ENCODE measurements at places on chromosomes 7 and 10.

GRCh38 chr10:20922451-20922850, 25.3 kb upstream of the NEBL start:
- no peak for DNase-seq

GRCh38 chr7:2717293-2718261, 29.6 kb downstream of the AMZ1 start:
- DNase-seq = no peak

DNA sequence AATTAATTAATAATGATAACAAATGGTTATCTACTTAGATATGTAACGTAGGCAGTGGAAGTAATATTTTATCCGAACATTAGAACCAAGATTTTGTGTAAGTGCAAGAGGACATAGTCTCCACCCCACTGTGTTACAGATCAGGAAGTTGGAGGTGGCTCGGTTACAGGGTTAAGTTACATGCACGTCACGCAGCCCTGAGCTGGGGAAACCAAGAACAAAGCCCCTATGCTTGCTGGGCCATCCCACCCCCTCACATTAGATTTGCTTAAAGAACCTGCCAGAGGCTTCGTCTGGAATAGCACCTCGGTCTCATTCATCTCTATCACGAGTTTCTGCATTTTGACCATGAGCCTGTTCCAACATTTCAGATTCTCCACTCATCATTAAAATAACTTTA, 214.1 kb downstream of the ADARB2 start:
- no peak for DNase-seq

DNA sequence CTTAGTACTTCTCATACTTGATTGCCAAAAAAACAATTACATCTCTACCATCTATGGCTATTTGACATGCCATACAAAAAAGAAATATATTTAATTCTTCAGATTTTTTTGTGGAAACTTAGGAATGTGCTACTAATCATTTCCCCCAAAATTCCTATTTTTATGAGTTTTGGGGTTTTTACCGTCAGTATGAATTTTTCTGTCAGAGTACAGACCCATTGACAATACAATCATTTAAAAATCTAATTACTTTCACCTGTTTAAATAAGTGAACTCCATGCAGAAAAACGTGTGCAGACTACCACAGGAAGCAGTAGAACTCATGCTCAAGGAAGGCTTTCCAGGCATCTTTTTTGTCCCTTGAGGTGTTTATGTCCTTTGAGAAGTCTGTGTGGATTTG, 48.8 kb upstream of the FOXP2 start:
- no peak for DNase-seq

DNA sequence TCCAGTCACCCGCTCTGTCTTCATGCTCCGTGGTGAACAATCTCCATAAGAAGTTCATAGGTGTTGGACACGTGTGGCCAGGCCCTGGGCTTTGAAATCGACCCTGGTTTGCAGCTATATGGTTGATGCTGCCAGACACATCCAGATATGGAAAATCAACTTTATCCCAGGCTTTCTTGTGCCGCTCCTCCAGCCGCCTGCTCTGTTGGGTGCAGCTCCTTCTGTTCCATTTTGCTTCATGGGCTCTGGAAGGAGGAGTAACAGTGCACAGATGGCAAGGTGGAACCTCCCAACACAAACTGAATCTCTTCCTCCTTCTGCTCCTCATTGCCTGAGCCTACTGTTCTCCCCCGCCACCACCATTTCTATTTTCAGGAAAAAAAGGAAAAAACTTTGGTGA, 44.7 kb downstream of the THNSL1 start:
- DNase-seq = no peak

DNA sequence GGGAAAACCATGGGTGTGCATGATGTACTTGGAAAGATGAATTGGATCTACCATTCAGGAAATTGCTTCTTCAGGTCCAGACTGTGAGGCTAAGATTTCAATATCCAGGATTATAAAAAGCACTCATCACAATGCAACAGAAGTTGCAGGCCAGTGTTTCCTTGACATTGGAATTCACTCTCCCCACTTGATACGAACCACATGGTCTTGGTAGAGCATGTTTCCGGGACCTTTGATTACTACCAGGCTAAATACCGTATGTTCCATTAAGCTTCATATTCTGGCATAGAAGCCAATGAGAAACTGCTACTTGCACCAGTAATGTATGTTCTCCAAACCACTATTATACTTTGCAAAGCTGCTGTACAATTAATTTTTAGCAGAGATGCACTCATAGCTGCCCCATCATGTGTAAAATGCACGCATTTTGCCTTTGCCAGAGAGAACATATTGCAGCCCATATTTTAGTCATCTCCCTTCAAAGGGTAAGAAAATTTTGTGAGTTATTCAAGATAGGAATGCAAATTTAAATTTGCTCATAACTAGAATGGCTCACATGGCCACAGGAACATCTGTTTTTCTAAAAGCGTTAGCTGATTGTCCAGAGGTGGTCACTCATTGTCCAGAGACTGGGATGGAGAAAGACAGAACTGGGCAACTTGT, 8.1 kb downstream of the FRMD4A start:
- no peak for DNase-seq

DNA sequence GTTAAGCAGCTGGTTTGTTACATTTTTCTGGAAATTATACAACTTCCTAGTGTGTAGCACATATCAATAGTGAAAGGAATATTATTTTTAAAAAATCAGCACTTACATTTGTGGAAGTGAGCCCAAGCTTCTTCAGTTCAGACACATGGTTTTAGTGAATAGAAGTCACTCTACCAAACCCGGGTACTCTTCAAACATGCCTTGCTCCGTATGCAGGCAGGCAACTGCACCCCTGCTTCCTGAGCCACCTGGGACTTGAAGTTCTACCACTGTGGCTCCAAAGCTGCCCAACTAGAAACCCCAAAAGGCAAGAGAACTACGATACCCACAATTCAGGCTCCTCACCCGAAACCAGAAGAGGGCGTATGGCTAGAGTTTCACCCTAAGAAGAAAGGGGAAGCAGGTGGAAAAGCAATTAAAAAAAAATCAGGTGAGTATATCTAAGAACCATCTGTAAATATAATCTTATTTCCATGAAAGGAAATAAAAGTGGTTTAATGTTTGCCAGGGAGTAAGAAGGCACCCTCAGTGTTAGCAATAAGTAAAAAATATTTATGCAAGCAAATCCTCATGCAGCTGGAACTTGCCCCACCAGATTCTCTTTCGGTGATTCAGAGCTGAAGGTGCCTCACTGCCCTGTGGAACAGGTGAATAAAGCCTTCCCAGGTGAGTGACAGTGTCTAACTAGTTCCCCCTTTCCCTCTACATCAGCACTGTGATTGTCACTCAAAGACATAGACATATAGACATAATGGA, at the start of gene MACC1:
Gene MACC1, minus strand, starts transcription at position 192 of the 756 bp plus-strand sequence. CDS start 55,522 bp downstream, outside the sequence.
- no peak for DNase-seq

DNA sequence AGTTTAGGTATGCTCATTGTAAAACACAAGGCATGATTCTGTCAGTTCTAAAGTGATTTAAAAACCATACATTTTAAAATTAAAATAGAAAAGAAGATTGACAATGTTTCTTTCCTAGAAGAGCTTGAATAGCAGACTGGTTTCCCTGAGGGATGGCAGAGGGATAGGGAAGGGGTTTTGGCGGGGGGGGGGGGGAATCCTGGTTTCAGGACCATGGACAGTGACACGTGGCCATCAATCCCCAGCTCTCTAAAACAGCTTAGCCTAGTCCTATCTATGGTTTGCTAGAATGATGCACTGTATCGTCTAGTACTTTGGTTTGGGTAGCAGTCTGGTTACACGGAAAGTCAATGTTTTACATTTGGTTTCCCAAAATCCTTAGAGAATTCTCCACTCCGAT, 88.7 kb downstream of the PHYHIPL start:
- no peak for DNase-seq

DNA sequence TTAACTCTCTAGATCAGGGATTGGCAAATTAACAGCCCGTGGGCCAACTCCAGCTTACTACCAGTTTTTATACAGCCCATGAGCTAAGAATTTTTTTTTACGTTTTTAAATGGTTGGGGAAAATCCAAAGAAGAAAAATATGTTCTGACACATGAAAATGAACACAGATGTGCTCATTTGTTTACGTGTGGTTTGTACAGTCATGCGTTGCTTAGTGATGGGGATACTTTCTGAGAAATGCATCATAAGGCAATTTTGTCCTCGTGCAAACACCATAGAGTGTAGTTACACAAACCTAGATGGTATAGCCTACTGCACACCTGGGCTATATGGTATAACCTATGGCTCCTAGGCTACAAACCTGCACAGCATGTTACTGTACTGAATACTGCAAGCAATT, 8.3 kb upstream of the SMKR1 start:
- DNase-seq = no peak

- no peak for DNase-seq
Measured at GRCh38 chr7:4739528-4739992, 35.9 kb upstream of the AP5Z1 start.

GRCh38 chr10:59018977-59019376, 157.5 kb upstream of the PHYHIPL start:
- DNase-seq = no peak

DNA sequence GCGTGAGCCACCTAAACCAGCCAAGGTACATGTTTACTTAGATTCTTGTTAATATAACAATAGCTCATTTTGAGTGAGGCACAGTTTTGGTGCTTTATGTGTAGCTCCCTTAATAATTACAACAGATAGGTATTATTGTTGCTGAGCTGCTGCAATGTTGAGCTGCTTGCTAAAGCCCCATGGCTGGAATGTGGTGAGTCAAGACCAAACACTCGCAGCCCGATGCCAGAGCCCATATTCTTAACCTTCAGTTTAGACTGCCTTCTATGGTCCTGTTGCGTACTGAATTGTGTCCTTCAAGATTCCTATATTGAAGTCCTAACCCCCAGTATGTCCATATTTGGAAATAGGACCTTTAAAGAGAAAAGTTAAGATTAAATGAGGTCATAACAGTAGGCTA, 407.1 kb downstream of the NEBL start:
- DNase-seq = no peak

DNA sequence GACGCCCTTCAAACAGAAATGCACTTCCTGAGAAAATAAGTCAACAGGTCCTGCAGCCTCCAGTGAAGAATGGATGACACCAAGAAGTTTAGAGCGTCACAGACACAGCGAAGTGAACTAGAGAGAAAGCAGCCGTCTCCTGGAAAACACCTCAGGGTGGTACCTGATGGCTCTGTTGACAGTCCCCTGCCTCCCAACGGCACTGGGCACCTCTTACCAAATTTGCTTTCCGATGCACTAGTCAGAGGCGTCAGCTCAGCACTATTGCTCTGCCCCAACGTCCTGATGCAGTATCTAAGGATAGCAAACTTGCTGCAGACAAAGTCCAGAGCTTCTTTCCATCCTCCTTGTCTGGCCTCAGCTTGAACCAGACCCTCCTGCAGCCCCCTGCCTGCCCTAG, 38.3 kb downstream of the SFMBT2 start:
- no peak for DNase-seq

GRCh38 chr10:21675157-21675796, 141.2 kb downstream of the MLLT10 start:
- DNase-seq = no peak

- DNase-seq = no peak
Measured at GRCh38 chr7:142964502-142965246, 2.5 kb upstream of the KEL start.

GRCh38 chr10:94052866-94053791, 59.4 kb downstream of the PLCE1 start:
- DNase-seq = no peak

DNA sequence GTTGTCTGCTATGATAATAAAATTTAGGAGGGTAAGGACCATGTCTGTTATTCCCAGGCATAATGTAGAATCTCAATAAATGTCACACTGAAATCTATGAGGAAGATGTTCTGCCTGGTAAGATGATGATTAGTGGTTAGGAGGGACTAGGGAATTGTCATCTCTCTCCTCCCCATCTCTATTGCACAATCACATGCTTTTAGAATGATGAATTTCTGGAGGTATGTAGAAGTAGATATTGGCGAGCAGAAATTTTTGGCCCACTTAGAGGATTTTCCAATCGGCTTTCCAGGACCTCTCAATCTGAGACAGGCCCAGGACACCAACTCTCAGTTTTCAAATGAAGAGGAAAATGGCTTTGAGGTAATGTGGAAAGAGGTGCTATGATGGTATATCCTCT, 2.0 kb upstream of the PITX3 start:
- DNase-seq = no peak

GRCh38 chr7:31487476-31487875, 26.4 kb upstream of the ITPRID1 start:
- no peak for DNase-seq

GRCh38 chr7:2757361-2757903, 69.4 kb downstream of the AMZ1 start:
- peak; percentile 52 for DNase-seq

DNA sequence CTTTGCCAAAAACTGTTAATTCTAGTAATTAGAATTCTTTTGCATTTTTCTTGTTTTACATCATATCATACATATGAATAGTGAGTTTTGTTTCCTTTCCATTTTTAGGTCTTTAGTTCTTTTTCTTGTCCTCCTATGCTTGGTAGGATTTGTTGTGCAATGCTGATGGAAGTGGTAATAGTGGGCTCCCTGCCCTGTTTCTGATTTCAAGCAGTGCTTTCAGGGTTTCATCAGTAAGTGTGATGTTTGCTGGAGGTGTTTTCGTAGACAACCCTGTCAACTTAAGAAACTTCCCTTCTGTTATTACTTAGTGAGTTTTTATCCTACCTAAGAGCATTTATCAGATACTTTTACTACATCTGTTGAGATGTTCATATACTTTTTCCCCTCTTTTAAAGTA, 50.5 kb downstream of the CSGALNACT2 start:
- no peak for DNase-seq

DNA sequence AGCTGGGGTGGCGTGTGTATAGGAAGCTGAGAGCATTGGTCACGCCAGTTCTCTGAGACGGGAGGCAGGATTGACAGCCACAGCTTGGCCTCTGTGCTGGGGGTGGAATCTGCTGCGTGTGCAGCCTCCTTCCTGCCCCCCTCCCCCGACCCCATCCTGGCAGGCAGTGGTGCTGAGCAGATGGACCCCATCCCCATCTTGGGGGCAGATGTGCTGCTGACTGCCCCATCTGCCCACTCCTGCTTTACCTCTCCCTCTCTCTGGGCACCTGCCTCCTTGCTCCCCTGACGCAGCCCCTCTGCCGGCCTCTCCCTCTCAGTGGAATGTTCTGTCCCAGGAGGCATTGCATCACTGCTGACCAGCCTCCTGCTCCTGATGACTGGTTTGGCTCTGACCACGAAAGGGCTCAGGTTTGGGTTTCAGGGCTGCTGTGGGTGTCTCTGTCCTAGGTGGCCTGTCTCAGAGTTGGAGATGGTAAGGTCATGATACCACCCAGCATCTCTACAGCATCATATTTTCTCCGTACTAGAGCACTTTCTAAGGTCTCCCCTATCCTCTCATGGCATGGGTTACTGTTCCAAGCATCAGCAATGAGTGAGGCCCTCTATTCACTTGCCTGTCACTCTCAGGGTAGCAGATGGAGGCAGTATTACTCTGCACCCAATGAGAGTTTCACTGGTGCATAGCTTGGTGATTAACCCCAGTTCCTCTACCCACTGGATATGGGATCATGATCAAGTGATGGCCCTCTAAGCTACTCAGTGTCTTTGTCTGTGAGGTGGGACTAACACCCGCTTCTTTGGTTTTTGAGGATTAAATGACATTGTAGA, 81.9 kb downstream of the RBM20 start:
- DNase-seq = no peak
